ENCODE measurements at places on chromosomes 7 and 10. TPM values are rescaled to one million over a fixed set of nuclear protein-coding genes. Genes with fewer than 3 reads are reported as not detected.

- H3K4me1 ChIP-seq: peaks cover 18% of the 10 kb centered on the region
- DNase-seq: no peak
- peak overlapping the region; percentile 97 for H3K27ac ChIP-seq
- peaks cover 2% of the 10 kb centered on the region for H3K36me3 ChIP-seq
- no peaks in the 10 kb centered on the region for H3K27me3 ChIP-seq
- H3K4me3 ChIP-seq: peak overlapping the region; percentile 80
Observed at GRCh38 chr7:5420881-5421713, 2.5 kb downstream of the TNRC18 start.

GRCh38 chr7:28243861-28244260 is 63.3 kb upstream of the JAZF1 start:
- H3K36me3 ChIP-seq: no peaks in the 10 kb centered on the region
- H3K4me1 ChIP-seq: no peaks in the 10 kb centered on the region
- no peak overlapping the region for H3K27ac ChIP-seq
- no peaks in the 10 kb centered on the region for H3K27me3 ChIP-seq
- no peak for DNase-seq
- H3K4me3 ChIP-seq: no peak overlapping the region

GRCh38 chr10:106402458-106402857 is 762.0 kb downstream of the SORCS1 start:
- no peaks in the 10 kb centered on the region for H3K4me1 ChIP-seq
- no peak overlapping the region for H3K27ac ChIP-seq
- DNase-seq: no peak

GRCh38 chr10:12724807-12725579 is 276.5 kb downstream of the CCDC3 start:
- no peaks in the 10 kb centered on the region for H3K27me3 ChIP-seq
- H3K27ac ChIP-seq: peak overlapping the region; percentile 3
- no peaks in the 10 kb centered on the region for H3K36me3 ChIP-seq

DNA sequence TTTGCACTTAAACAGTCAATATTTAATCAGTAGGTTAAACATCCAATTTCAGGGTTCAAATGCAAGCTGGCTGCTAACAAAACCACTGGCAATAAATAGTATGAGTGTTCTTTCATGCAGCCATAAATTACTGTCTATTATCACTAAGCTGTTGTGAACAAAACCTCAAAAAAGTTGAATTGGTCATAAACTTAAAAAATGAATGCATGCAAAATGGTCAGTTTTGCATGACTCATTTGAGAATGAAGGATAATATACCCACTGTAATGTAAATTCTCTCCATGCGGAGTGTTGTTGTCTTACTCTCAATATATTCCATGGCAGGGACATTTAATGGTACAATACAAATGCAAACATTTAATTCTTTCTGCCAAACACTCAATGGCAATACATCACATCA is 226.4 kb downstream of the MAGI2 start:
- no peak overlapping the region for H3K27ac ChIP-seq
- no peak for DNase-seq
- H3K36me3 ChIP-seq: no peaks in the 10 kb centered on the region
- no peaks in the 10 kb centered on the region for H3K27me3 ChIP-seq
- H3K4me1 ChIP-seq: no peaks in the 10 kb centered on the region
- no peak overlapping the region for H3K4me3 ChIP-seq

GRCh38 chr7:69334701-69335100 is 263.6 kb upstream of the AUTS2 start:
- no peak overlapping the region for H3K27ac ChIP-seq
- no peak for DNase-seq

- H3K4me3 ChIP-seq: no peak overlapping the region
- H3K36me3 ChIP-seq: 0 out of 2 replicates have a peak, but pooled peaks cover 1% of the 10 kb centered on the region
Observed at GRCh38 chr7:143896667-143897066, 5.3 kb downstream of the TCAF1 start.

- no peak overlapping the region for H3K4me3 ChIP-seq
- H3K4me1 ChIP-seq: no peaks in the 10 kb centered on the region
- no peaks in the 10 kb centered on the region for H3K36me3 ChIP-seq
- no peak for DNase-seq
Observed at GRCh38 chr7:137647905-137648565, 198.7 kb downstream of the DGKI start.

GRCh38 chr7:131108212-131108940 is 219.3 kb upstream of the MKLN1 start:
- H3K36me3 ChIP-seq: no peaks in the 10 kb centered on the region
- peak overlapping the region; percentile 73 for H3K4me3 ChIP-seq
- H3K27me3 ChIP-seq: 0 out of 2 replicates have a peak, but pooled peaks cover 1% of the 10 kb centered on the region
- peaks cover 20% of the 10 kb centered on the region for H3K4me1 ChIP-seq
- peak overlapping the region; percentile 40 for H3K27ac ChIP-seq
- DNase-seq: no peak

- no peak overlapping the region for H3K4me3 ChIP-seq
- no peaks in the 10 kb centered on the region for H3K4me1 ChIP-seq
- H3K27ac ChIP-seq: no peak overlapping the region
- H3K36me3 ChIP-seq: no peaks in the 10 kb centered on the region
- peak; percentile 50 for DNase-seq
Observed at GRCh38 chr7:152336754-152337368, 98.9 kb downstream of the KMT2C start.

- H3K36me3 ChIP-seq: no peaks in the 10 kb centered on the region
- DNase-seq: peak; percentile 35
- H3K27me3 ChIP-seq: no peaks in the 10 kb centered on the region
- no peak overlapping the region for H3K4me3 ChIP-seq
Observed at GRCh38 chr7:101563198-101563901, 65.7 kb downstream of the MYL10 start.

- H3K4me1 ChIP-seq: peaks cover 9% of the 10 kb centered on the region
- no peaks in the 10 kb centered on the region for H3K36me3 ChIP-seq
- H3K27ac ChIP-seq: peak overlapping the region; percentile 45
- peak overlapping the region; percentile 58 for H3K4me3 ChIP-seq
- no peak for DNase-seq
Observed at GRCh38 chr7:84195295-84196060, 889 bp upstream of the SEMA3A start.

DNA sequence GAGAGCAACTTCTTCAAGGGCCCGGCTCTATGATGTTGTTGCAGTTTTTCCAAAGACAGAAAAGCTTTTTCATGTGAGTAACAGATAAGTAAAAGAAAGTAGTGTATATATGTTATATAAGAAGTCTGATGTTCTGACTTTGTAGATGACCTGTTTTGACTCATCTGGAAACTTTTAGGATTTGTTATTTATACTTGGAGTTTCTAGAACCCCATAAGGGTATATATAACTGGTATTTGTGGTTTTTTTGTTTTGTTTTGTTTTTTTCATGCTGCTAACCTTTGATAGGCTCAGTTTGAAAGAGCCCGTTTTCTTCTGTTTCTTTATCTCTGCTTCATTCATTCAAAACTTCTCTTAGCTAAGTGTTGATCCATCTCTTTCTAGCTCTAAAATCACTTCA is 7.3 kb downstream of the RPP30 start:
- H3K36me3 ChIP-seq: peaks cover 3% of the 10 kb centered on the region
- no peaks in the 10 kb centered on the region for H3K27me3 ChIP-seq
- no peak overlapping the region for H3K4me3 ChIP-seq
- H3K27ac ChIP-seq: no peak overlapping the region
- H3K4me1 ChIP-seq: no peaks in the 10 kb centered on the region

GRCh38 chr10:97578171-97578844 is 5.7 kb downstream of the ANKRD2 start:
- H3K36me3 ChIP-seq: no peaks in the 10 kb centered on the region
- no peak overlapping the region for H3K4me3 ChIP-seq
- H3K4me1 ChIP-seq: peaks cover 7% of the 10 kb centered on the region

DNA sequence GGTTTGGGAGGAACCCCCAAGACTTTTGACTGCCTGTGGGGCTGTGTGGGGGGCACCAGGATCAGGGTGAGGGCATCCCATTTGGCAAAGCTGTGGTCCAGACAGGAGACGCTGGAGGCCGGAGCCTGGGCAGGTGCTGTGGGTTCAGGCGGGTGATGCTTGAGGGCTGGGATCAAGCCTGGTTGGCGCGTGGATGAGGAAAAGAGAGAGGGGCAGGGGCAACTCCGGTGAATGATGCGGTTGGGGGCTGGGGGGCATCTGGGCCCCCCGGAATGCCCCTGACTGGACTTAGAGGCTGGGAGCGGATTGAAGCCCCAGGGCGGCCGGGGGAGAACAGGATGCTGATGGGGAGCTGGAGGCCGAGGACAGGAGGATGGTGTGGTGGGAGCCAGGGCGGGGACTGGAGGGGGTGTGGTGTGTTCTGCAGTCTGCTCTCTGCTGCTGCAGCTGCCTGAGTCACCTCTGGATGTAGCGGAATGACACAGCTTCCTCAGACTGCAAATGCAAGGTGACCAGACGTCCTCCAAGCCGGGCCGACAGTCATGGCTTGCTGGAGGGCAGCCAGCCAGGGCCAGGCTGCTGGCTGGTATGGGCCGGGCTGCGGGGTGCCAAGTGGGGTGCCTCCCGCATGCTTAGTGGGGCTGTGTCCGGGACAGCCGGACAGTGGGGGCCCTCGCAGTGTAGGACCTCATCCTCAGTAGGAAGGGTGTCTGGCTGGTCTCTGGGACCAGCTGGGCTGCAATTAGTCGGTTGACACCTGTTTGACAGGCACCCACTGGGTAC is 3.2 kb downstream of the MAFK start:
- H3K4me3 ChIP-seq: no peak overlapping the region
- peaks cover 55% of the 10 kb centered on the region for H3K4me1 ChIP-seq
- DNase-seq: no peak
- H3K27ac ChIP-seq: peak overlapping the region; percentile 95
- H3K36me3 ChIP-seq: no peaks in the 10 kb centered on the region

DNA sequence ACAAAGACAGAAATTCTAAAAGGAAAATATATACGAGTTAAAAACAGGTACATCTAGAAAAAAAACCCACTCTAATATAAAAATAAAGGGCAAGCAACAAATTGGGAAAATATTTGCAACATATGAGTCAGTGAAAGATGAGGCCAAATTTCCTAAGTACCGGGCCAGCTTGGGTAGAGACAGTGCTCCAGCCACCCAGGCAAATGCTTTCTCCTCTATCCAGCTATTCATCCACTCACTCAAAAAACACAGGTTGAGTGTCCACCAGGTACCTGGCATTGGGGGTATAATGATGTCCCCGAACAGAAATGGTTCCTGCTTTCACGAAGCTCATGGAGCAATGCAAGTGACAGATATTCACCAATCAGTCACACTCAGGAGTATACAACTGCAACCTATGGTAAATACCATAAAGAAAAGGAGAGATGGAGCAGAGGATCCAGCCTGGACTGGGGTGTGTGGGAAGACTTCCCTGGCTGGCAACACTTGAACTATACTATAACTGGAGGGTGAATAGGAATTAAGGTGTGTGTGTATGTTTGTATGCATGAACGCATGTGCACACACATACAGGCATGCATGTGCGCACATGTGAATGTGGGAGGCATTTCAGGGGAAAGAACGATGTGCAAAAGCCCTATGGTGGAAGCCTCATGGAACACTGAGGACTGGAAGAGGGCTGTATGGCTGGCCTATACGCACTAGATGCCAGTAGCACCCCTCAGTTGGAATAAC is 2.3 kb downstream of the ARHGAP22 start:
- no peaks in the 10 kb centered on the region for H3K36me3 ChIP-seq
- DNase-seq: no peak
- no peak overlapping the region for H3K4me3 ChIP-seq
- no peak overlapping the region for H3K27ac ChIP-seq
- H3K4me1 ChIP-seq: 0 out of 2 replicates have a peak, but pooled peaks cover 6% of the 10 kb centered on the region

DNA sequence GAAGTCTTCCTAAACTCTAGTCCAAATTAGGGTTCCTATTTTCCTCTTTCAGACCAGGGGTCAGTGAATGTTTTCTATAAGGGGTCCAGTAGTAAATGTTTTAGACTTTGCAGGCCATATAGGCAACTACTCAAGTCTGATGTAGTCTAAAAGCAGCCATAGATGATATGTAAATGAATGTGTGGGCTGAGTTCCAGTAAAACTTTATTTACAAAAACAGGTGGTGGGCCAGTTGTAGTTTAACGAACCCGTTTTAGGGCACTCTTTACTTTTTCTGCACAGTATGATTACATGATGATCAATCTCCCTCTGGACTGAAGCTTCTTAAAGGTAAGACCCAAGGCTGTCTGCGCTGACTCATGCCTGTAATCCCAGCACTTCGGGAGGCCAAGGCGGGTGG is 243.6 kb downstream of the CAMK1D start:
- H3K36me3 ChIP-seq: no peaks in the 10 kb centered on the region
- H3K4me3 ChIP-seq: no peak overlapping the region
- no peak for DNase-seq
- H3K27me3 ChIP-seq: no peaks in the 10 kb centered on the region

DNA sequence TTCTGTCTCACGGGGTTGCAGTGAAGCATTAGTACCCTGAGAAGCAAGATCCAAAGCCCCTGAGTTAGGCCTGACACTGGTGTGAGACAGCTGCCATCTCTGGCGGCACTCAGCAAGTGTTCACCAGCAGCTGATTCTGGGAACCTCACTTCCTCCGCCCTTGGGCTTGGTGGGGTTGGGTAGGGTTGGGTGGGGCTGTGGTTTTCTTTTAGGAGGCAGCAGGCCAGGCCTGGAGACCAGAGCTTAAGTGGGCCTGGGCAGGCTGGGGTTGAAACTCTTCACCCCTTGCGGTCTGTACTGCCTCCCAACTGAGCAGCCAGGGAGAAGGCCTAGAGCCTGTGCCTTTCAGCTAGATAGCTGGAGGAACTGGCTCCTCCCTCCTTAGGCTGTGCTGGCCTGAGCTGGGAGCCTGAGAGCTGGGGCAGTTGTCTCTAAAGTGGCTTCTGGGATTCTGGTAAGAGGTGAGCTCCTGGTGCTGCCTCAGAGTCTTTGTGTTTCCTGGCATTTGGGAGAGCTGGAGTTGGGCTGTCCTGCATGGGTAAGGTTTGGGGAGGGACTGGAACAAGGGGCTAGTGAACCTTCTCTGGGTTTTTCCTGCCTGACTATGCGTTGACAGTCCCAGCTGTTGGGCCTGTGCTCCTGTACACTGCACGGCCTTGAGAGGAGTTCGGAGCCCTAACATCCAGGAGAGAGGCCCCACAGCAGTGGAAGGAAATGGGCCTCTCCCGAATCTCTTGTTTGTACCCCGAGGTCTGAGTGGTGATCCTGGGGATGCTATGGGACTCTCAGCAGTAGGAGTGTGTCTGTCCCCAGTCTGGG is 5.1 kb downstream of the TSPAN14 start:
- no peaks in the 10 kb centered on the region for H3K27me3 ChIP-seq
- H3K27ac ChIP-seq: peak overlapping the region; percentile 70
- no peak overlapping the region for H3K4me3 ChIP-seq
- H3K4me1 ChIP-seq: peaks cover 76% of the 10 kb centered on the region
- no peaks in the 10 kb centered on the region for H3K36me3 ChIP-seq

- no peak for DNase-seq
- H3K4me1 ChIP-seq: no peaks in the 10 kb centered on the region
- no peaks in the 10 kb centered on the region for H3K27me3 ChIP-seq
- no peak overlapping the region for H3K27ac ChIP-seq
Observed at GRCh38 chr7:67550801-67551436, 554.3 kb downstream of the TYW1 start.

Gene GIMAP5
- not detected for total RNA-seq

Gene TMEM270
- total RNA-seq: not detected

Gene WDFY4
- total RNA-seq: not detected

Gene GPNMB
- total RNA-seq: 1.2 TPM

Gene CUL2
- 66.8 TPM for total RNA-seq

Gene USP6NL
- total RNA-seq: 35.6 TPM

Gene TSPAN14
- total RNA-seq: 138 TPM

Gene OPN4
- not detected for total RNA-seq

Gene TFR2
- total RNA-seq: 9.7 TPM

Gene ADAM12
- total RNA-seq: not detected

Gene CUZD1
- 2.1 TPM for total RNA-seq
